NCI-H1417 (cell line): ENCODE measurements at places on chromosomes 6 and 20.

DNA sequence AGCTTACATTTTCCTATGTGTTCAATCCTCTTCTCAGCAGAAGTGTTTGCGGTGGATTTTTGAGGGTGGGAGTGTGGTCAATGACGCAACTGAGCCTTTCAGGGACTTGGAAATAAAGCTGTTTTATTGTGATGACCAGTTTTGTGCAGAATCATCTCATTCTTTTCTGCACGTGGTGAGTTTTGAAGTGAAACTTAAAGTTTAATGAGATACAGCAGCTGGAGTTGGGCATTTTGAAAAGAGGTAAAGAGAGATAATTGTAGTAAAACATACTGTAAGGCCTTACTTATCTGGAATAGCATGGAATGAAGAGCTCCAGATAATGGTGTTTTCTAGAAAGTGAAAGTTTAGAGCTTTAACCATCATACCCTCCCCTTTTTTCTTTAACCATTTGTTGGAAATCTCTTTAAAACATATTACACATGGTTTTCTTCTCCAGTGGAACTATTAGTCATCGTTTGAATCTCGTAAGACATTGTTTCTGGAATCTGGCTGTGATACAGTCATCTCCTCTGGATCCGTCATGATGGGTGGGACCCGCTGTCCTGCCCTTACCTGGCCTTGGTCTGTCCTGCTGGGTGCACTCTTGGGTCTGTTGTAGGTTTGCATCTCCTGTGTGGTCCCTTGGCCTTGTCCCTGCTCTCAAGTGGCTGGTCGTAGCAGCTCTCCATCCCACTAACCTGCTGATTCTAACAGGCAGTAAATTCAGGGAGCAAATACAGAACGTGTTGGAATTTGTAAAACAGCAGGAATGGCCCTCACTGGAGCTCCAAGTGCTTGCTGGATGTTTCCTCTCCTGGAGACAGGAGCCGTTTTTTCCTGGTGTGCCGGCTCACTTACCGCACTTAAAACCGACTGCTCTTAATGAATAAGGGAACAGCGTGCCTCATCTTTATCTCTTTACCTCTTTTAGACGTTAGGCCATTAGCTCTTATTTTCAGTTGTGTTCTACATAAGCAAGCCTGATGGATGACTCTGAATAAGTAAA lies 29.8 kb downstream of the UST start:
- DNase-seq: no peak

DNA sequence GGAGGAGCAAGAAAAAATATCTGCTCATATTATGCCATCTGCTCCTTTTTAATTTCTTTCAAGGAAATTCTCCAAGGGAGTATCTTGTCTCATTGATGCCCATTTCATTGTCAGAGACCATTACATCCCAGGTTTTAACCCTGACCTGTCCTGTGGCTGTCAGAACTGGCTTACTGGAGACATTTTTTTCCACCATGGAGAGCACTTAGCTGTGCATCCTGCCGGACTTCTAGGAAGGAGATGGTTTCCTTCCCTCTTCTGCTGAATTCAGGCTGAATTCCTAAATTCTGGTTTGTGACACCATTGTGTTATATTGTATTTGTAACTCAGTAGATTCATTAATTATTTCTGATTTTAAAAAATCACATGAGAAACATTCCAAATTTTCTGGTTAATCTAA lies 70.3 kb downstream of the NKAIN2 start:
- no peak for DNase-seq

DNA sequence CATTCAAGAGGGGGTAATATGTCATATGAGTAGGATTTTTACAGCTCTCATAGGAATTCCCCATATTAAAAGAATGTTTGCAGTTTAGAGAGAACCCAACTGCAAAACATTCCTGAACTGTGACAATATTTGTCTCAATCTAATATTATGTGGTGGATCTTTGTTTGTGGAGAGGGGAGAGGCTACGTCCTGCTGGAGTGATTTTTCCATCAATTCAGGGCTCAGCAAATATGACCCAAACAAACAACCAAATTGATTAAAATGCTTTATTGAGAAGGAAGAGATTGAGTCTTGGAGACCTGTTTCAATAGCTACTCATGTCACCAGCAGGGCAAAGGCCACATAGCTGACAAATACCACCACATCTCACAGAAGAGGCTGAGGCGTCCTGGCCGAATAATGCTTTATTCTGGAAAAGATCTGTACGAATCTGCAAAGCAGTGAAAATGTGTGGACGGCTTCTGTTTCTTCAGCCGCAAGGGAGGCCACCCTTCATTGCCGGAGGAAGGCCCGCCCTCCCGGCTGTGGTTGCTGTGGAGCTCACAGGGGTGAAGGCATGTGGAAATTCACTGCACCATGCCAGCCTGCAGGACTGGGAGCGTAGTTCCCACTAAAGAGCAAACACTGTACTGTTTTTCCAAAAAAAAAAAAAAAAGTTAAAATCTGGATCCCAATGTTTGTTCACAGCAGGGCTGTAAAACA lies 89.7 kb upstream of the QKI start:
- no peak for DNase-seq

GRCh38 chr20:57667924-57668782 lies 41.7 kb downstream of the PMEPA1 start:
- no peak for DNase-seq

GRCh38 chr20:44309763-44310663 lies 989 bp downstream of the FITM2 start:
- DNase-seq: no peak

GRCh38 chr6:166684170-166684569 lies 57.1 kb upstream of the RPS6KA2 start:
- no peak for DNase-seq

DNA sequence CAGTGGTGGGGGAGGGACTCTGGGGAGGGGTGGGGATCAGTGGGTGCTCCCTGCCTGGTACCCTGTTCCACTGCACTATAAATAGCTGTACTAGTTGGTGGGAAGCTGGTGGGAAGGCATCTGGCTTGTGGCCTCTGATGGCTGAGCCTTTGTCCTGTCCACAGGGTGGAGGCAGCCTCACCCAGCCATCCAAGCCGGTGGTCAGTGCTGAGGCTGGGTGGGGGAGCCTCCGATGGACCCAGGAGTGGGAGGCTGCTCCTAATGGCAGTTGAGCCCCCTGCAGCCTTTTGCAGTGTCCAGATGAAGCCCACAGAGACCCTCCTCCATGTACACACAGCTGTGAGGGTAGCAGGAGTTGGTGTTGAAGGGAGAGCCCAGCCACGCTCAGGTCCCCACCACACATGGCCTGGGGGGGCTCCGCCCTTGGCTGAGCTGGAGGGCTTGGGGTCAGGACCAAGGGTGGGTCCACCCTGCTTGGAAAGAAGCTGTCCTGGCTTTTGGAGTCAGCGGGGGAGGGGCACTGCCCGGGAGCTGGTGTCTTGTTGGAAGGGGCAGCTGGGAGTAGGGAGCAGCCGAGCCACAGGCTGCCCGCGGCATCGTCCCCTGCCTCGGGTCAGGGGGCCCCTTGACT lies 2.5 kb downstream of the PPDPF start:
- no peak for DNase-seq

- DNase-seq: no peak
Observed at GRCh38 chr6:3079682-3080081, 11.4 kb downstream of the RIPK1 start.

GRCh38 chr6:135196739-135197510 lies 15.8 kb downstream of the MYB start:
- no peak for DNase-seq

DNA sequence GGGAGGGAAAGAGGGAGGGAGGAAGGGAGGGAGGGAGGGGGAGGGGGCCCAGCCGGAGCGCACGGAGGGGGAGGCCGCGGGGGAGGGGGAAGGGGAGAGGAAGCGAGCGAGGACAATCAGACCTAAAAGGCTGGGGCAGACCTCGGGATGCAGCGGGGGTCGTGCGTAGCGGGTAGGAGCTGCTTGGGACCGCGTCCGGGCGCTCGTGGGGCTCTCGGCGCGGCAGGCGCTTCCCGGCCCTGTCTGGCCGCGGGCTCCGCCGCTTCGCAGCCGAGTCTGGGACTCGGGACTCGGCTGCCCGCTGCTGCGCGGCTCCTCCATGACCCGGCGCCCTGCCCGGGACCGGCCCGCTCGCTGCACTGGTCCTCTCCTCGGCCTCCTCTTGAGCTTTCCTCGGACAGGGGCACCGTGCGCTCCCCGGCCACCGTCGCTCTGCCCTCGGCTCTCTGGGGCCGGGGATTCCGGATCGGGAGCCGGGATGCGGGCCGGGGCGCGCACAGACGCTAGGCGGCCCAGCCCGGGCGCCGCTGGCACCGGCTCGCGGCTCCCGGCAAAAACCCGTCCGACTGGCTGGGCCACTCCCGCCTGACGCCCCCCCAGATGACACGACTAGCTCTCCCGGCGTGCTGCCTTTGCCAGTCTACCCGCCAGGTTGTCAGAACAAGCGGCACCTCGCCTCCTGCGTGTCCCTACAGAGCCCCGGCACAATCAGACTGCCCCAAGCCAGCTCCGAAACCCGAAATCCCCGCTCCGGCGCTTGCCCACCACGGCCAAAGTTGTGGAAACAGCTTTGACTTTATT lies 2.2 kb downstream of the TFAP2A start:
- no peak for DNase-seq

- DNase-seq: no peak
Observed at GRCh38 chr20:31508517-31509244, 5.6 kb upstream of the HM13 start.

DNA sequence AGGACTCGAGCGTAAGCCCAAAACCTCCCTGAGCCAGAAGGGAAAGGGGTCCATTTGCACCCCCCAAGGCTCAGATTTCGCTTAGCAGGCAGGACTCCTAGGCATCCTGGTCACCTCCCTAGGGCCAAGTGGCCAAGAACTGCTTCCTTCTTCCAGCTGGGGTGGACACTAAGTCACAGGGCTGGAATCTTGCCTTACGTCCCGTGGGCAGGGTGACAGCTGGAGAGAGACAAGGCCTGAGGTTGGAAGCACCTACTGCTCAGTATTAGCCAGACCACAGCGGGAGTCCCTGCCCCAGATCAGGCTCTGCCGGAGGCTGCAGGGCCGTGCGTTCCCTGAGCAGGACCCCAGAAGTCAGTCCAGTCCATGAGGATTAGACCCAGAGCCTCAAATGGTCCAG lies 19.7 kb downstream of the LAMA5 start:
- no peak for DNase-seq

DNA sequence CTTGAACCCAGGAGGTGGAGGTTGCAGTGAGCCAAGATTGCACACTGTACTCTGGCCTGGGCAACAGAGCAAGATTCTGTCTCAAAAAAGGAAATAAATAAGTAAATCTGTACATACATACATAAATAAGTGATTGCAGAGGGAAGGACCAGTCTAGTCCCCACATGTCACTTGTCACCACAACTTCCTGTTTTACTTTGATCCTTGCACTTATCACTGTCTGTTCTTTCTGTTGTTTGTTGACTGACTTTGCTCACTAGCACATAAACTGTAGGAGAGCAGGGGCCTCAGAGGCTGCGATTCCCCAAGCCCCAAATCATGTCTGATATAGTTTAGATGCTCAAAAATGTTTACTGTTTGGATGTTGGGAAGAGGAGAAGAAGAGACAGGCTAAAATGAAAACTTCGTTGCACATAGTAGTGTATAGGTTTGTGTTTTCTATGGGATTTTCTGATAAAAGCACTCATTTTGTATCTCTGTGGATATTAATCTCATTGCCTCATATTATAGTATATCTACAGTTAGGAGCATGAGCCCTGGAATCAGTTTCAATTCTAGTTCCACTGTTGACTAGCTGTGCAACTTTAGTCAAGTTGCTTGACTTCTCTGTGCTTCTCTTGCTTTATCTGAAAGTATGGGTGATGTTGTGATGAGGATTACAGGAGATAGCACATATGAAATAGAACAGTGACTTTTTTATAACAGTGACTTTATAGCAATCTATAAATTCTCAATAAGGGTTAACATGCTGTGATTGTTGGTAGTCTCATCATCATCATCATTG lies 165.0 kb downstream of the TBC1D7 start:
- DNase-seq: no peak

DNA sequence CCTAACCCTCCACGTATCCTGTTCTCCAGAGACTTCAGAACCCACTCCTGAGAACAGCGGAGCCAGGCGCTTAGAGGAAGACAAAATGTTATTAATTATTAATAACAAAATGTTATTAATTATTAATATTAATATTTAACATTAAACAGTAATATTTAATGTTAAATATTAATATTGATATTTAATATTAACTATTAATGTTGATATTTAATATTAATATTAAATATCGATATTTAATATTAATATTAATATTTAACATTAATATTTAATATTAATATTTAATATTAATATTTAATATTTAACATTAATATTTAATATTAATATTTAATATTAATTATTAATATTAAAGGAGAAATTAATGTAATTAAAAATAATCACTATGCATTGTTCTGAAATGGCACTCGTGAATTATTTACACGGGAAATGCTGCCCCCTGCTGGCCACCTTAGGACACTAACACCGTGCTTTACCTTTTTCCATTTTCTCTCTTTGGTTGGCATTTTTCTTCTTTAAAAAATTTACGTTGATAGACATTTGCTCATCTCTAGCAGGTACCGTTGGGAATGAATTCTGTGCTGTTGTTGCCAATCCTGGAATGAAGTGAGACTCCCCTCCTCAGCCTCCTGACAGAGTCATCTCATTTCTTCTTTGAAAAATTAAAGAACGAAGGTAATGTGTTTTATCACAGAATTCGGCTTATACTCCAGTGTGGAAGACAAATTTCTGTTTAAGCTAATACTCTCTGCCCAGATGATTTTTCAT lies 7.5 kb upstream of the GGTLC1 start:
- DNase-seq: peak; percentile 69

GRCh38 chr6:75285283-75285639 lies 669 bp upstream of the TMEM30A start:
- peak; percentile 35 for DNase-seq

DNA sequence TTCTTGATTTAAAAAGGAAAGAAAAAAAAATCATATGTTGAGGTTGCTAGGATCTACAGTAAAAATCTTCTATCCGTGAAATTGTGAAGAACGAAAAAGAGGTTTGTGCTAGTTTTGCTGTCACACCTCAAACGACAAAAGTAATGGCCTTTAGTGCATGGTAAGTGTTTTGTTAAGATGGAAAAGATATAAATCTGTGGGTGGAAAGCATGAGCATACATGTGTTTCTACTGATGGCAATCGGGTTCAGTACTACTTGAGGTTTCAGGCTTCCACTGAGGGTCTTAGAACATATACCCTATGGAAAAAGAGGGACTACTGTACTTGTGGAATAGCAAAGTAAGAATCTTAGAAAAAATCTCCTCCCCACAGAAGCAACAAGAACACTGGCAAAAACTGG lies 58.0 kb downstream of the AHI1 start:
- DNase-seq: no peak

- DNase-seq: no peak
Observed at GRCh38 chr20:56988446-56988845, 278.0 kb downstream of the BMP7 start.

DNA sequence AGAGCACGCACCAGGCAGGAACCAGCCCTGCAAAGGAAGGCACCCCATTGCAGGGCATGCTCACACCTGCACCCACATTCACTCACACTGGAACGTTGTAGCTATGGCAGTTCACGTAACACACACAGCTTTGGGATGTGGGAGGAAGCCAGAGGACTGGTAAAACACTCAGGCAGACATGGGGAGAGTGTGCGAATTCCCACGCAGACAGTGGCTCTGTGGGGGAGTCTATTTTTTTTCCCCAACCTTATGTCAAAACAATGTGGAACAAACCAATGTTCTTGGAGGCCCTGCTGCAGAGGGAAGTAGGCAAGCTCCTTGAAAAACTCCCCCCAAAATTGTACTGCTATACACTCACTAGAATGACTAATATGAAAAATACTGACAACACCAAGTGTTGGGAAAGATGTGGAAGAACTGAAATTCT lies 91.0 kb downstream of the PPP1R14C start:
- DNase-seq: no peak
